Iris pigment epithelial cell (primary cell): ENCODE measurements at places on chromosomes 2 and 18.

- DNase-seq, result peak; percentile 34
These were observed 80.1 kb downstream of the CCDC85A start for GRCh38 chr2:56263876-56264275.

DNA sequence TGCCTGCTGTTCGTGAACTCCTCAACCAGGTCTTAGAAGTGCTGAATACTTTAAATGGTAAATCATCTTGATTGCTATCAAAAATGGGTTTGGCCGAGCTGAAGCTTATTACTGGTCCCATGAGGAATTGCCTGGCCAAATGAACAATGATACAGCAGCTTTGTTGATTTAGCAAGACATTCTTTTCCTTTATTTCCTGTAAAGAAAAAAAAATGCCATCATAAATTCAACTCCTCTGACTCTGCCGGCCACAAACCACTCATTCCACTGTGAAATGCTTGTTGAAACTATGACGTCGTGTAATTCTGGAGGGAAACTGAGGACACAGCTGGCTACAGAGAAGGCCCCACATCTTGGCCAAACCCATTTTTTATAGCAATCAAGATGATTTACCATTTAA lies 74.2 kb upstream of the ID2 start:
- peak; percentile 71 for DNase-seq

DNA sequence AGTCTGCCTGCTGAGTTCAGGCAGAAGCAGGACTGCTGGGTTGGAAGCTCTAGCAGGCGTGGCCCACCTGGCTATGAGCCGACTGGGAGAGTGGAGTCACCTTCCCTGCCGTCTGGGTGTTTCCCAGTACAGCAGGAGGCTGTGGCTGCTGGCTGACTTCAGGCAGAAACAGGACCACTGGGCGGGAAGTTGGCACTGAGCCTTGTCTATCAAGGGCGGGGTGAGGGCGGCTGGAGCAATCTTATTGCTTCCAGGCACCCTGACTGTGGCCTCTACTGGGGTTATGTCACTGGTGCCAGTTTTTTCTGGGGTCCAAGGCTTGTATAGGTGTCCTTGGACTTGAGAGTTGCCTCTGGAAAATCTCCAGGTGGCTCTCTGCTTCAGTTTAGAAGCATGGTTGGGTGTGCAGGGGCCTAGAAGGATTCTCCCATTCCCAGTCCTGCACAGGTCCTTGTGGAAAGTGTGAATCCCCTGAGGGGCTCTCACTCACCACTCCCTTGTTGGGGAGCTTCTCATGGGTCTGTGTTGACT lies 30.5 kb downstream of the LTBP1 start:
- peak; percentile 16 for DNase-seq

DNA sequence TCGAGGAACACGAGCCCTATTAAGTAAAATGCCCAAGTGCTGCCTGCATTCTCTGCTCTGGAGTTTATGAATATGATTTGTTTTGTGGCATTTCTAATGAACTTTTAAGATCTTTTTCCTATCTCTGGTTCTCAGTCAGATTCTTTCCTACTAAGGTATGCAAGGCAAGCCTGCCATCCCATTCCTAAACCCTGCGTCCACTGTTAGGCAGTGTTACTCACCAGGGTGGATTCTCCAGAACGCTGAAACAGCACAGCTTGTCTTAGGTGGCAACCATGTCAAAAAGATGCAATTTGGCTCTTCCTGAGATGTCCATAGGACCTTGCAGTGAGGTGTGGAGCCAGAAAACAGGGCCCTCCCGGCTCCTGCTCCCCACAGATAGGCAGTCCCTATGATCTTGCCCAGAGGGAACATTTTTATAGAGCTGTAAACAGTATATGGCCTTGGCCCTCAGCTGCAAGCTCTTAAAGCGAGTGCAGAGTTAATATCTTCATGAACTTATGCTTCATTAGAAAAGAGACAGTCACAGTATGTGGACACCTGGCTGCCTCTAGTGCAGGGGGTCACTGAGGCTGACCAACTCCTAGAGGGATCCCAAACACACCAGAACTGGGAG lies 84.4 kb downstream of the TPGS2 start:
- no peak for DNase-seq

DNA sequence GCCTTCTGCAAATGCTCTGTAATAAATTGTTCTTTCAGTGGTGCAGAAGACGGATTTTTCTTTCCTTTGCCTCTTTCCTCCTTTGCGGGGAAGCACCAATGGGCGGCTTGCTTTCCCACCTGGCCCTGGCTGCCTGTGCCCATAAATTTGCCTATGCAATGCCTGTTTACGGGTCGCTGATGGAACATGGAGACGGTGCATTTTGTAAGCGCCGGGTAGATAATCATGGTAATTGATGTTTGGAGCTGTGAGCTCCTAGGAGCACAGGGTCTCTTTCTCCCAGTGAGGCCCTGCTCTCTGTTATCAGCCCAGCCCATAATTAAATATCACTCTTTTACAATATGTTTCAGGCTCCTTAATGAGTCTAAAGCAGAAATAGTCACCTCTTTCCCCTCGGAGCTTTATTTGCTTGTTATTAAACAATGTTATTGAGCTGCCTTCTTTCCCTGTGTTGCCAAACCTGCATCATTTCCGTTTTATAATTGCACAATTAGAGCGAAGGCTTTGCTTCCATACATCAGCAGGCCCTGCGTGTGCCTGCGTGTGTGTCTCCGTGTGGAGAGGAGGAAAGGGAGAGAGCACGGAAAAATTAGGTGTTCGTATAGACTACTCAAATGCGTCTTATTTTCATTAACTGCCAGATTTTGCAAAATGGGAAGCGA lies 437.4 kb upstream of the POU3F3 start:
- no peak for DNase-seq

GRCh38 chr2:9814129-9814868 lies 29.0 kb upstream of the TAF1B start:
- no peak for DNase-seq

DNA sequence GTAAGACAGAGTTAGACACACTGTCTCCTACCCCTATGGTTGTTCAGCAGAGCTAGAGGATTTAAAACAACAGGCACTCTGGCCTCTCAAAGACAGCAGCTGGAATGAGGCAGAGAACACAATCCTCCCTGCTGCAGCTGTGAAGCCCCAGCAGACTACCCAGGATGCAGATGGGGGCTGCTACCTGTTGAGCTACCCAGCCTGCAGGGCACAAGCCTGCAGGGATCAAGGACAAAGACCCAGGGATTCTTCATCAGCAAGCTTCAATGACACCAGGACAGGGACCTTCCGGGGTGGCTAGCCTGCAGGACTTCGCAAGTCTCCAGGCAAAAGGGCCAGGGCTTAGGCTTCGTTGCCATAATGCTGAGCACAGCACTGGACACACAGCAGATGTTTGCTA lies 27.2 kb downstream of the GALNT14 start:
- DNase-seq, result no peak

DNA sequence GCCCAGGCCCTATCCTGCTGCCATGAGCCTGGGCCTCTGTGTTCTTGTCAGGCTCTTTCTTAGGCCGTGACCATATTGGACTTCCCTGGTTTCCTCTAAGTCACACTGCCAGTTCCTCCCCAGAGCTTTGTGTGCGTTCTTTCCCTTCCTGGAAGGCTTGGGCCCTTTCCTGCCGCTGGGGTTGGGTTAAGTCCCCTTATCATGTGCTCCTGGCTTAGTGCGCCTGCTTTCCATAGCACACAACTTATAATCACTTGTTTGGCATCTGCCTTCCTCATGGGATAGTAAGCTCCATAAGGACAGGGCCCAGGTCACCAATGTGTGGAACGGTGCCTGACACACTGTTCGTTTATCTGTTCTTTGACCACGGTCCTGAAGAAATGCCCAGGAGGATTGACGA lies 31.3 kb downstream of the NIFK start:
- DNase-seq, result no peak

GRCh38 chr2:8605351-8606065 lies 76.3 kb upstream of the ID2 start:
- peak; percentile 32 for DNase-seq

DNA sequence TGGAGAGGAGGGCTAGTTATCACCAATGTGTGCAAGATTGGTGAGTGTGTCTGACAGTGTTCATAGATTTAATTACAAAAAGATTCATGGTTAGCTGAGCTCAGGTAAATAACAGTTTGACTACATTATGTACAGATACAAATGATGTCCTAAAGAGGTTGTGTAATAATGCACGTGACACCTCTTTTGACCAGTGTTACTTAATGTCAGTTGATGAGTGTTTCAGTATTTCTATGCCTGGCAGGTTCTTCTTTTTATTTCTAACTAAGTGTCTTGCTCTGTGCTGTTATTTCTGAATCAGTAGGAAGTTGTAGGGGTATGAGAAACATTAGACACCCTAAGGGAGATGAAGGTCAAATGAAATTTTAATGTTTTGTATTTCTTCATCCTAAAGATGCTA lies 7.9 kb upstream of the INHBB start:
- no peak for DNase-seq

DNA sequence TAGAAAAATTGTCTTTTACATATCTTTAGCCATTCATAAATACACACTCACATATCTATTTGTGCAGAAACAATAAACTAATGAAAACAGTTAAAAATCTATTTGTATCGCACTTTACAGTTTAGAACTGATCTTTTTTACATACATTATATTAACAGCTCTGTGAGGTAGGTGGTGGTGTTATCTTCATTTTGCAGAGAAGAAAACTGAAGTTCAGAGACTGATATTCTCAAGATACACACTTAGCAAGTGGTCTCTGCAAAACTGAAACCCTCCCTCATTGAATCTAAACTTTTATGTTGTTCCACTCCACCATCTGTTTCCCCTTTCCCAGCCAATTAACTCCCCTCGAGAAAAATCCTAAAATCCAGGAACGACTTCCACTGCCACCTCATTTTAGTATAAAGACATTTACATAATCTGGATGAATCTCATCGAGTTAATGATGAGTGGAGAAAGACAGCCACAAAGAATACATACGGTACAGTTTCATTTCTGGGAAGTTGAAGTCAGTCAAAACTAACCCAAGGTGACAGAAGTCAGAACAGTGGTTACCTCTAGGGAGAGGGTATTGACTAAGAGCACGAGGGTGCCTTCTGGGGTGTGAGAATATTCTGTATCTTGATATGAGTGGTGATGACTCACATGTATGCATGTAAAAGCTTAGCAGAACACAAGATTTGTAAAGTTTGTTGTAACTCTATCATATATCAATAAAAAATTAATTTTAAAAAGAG lies 524.2 kb upstream of the TCF4 start:
- DNase-seq, result peak; percentile 31

- no peak for DNase-seq
These were observed 65.8 kb downstream of the ZAP70 start for GRCh38 chr2:97779141-97779540.

- no peak for DNase-seq
These were observed 22.5 kb downstream of the STAT4 start for GRCh38 chr2:191128172-191128910.

DNA sequence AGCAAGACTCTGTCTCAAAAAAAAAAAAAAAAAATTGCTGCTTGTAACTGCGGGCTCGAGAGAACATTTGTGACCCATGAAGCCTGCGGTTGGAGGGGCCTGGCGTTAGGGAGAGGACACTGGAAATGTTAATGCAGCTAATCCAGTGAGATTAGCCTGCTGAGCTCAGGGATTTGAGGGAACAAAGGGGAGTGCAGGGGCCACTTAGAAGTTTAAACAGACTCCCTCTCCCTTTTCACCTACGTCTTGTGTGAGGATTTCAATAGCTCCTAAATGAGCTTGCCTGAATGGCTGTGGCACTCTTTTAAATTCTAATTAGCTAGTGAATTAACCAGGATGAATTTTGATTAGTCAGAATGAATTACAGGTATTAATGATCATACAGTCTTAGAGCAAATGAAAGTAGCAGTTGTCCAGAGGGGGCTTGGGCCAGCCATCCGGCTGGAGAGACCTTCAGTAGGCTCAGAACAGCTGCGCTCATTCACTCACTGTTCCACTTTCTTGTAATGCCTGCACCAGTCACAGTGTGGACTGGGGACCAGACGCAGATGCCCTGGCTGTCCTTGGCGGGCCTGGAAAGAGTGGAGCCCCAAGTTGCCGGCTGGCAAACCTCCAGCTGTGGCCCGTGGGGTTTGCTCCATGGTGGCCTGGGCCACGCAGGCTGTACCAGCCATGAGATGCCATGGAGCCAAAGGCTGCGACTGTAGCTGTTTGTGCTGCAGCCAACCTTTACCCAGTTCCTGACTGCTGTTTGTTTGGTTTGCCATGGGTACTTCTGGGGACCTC lies 20.8 kb downstream of the LDLRAD4 start:
- DNase-seq, result no peak

GRCh38 chr2:175393851-175394250 lies 212.3 kb upstream of the ATP5MC3 start:
- DNase-seq, result no peak

- no peak for DNase-seq
These were observed 791.1 kb upstream of the SOX11 start for GRCh38 chr2:4900861-4901770.

- DNase-seq, result peak; percentile 24
These were observed 27.9 kb downstream of the SETBP1 start for GRCh38 chr18:44708451-44709083.

GRCh38 chr2:202152104-202152715 lies 79.2 kb downstream of the KIAA2012 start:
- no peak for DNase-seq

DNA sequence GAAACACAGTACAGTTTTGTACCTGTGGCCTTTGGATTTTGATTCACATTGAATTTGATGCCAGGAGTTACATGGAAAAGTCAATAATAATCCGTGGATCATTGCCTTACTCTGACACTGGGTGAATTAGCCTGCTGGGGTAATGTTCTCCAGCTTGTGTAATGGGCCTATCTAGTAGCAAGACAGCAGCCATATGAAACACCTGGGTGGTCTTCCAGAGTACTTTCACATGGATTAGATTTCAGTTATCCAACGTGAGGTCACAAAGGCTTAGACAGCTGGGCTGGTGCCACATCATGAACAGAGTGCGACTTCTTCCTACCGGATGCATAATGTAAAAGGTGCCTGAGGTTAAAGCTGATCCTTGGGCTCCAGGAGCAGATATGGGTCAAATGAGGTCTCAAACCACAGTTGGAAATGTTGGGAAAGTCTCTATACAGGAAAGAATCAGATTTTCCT lies 486.8 kb downstream of the PARD3B start:
- DNase-seq, result no peak

DNA sequence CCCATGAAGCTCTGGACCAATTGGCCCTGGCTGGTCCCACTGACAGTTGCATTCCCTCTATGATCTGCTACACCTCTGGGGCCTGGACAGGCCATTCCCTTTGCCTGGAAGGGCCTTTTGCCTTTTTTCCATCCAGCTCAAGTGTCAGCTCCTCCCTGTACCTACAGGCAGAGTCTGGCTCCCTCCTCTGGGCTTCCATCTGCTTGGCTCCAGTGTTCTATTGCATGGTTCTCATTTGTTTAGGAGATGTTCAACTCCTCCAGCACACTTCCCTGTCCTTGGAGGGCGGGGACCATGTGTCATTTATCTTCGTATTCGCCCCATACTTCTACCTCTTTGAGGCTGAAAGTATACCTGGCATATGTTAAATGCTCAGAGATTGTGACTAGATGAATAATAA lies 61.1 kb downstream of the PRKCE start:
- no peak for DNase-seq

DNA sequence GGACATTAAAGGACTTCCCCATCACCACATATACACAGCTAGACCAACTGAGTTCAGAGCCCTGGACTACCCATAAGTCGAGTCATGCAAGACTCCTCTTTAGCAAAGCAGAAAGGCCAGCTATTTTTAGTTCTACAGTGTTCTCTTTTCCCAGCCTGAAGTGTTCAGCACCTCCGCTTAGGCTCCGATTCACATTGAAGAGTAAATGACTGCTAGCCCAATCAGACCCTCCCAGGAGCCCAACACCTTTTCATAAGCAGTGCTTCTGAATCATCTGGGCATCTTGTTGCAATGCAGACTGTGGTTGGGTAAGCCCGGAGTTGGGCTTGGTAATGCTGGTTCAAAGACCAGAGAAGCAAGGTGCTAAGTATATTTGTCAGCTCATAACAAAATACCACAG lies 138.6 kb upstream of the MSH6 start:
- no peak for DNase-seq
